Stimulated activated naive CD8-positive, alpha-beta T cell treated with anti-CD3 and anti-CD28 coated beads, Interleukin-15, Interleukin-2, amounts not matched to agents 100 U/mL and 50 U/mL, for 24 hours (primary cell): ENCODE measurements at places on chromosomes 5 and 9.

DNA sequence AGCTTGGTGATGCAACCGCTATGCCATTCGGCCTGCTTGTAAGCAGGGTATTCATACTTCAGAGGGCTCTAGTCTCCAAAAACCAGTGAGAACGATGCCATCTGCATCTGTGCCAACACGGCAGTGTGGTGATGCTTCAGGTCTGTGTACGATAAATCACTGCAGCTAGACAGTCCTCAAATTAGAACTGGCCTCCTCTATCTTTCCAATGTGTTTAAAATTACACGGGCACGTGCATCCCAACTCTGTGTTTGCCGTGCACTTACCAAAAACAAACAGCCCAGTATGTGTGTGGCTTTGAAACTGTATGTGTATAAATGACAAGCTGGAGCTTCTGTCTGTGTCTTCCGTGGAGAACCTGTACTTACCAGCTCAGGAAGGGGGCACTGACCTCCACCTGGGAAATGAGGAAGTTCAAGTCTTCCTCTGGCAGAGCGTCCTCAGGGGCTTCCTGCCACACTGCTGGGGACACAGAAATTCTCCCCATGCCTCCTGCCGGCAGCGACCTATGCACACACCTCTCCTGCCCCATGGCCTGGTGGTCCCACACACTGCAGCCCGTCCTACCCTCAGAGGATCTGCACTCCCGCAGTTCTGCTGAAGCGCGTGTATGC, 12.3 kb downstream of the MED10 start:
- no peak for DNase-seq

- DNase-seq, result no peak
These were observed 43.9 kb downstream of the MAPKAP1 start for GRCh38 chr9:125663127-125663526.

DNA sequence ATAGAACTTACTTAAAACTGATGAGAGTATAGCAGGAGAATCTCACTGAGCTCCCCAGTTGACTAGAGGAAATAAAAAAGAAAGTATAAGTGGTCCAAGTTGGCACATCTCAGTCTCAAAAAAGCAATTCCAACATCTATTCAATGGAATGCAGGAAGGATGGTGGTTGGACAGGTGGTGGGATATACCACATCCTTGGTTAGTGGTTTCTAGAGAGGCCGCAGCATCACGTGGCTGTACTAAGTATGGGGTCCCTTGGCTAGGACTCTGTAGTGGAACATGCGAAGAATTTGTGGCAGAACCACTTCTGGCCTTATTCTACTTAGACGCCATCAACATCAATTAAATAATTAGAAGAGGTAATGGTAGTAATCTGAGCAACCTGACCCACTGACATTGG, 232.4 kb downstream of the SAXO1 start:
- DNase-seq, result no peak

DNA sequence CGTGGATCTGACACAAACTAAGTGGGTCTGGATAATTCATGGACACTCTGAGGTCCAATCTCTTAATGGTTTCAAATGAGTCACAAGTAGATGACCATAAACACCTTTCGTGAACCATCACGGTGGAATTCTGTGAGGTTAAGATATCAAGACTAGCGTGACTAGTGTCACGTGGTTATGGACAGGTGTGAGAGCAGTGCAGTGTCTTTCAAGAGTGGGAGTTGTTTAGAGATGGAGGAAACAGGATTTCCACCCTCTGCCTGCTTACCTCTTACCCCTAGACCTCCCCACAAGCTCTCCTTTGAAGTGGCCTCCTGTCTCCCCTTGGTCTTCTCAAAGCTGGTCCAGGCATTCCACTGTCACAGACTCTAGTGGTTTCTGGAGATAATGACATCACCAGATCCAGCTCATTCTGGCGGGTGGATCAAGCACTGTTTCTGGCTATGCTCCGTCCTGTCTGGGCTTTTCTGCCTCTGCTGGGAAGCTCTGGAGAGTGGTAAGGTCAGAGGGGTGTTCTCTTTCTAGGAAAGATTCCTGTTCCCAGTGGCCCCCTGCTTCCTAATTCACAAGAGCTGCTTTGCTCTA, 20.0 kb upstream of the ZNF782 start:
- DNase-seq, result no peak

- no peak for DNase-seq
These were observed 24.3 kb upstream of the KCNV2 start for GRCh38 chr9:2693056-2693455.

- DNase-seq, result no peak
These were observed 67.4 kb upstream of the HRH2 start for GRCh38 chr5:175590471-175590881.

DNA sequence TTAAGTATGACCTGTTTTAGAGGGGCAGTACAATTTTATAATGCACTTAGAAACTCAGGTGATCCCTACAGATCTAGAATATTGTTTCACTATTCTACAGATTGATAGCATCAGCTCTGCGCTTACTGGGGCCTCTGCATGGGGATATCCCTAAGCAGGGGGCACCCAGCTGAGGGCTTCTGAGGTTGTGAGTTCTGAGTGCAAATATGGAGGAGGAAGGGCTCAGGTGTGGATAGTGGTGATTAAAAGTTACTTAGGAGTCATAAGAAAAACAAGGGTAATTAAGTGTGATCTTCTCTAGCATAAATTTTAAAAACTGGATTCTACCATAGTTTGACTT, 274.4 kb downstream of the EFNA5 start:
- no peak for DNase-seq

DNA sequence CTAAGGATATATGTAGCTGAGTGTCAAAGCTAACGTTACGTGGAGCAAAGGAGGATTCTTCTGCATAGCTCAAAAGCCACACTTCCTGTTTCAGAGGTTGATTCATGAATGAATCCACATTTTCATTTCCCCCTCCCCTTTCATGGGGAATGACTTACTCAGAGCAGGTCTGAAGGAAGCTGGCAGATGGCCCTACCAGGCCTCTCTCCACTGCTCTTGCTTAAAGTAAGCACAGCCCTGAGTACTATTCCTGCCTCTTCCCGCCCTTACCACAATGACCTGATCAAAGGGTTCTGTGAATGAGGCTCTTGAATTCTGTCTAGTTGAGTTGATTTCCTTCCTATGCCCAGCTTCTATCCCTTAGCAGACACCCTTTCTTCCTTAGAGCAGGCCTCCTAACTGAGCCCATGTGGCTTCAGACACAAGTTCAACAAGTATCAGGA, 6.3 kb downstream of the IGIP start:
- no peak for DNase-seq

DNA sequence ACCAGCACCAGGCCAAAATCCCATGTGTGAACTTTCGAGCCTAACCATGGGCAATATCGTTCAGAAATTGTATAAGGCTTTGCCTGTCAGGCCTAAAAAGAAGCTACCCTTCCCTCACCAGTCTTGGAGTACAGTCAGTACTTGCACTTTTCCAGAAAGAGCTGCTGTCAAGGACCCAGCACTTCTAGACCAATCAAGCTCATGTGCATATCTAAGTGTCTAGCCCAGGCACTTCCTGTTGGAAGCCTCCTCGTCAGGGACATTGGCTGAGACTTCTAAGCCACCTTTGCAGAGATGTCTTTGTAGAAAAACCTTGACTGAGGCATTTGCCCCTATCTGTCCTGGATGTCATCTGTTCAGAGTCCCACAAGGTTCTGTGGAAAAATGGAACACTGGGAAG, 1930.5 kb downstream of the EFNA5 start:
- DNase-seq, result no peak

DNA sequence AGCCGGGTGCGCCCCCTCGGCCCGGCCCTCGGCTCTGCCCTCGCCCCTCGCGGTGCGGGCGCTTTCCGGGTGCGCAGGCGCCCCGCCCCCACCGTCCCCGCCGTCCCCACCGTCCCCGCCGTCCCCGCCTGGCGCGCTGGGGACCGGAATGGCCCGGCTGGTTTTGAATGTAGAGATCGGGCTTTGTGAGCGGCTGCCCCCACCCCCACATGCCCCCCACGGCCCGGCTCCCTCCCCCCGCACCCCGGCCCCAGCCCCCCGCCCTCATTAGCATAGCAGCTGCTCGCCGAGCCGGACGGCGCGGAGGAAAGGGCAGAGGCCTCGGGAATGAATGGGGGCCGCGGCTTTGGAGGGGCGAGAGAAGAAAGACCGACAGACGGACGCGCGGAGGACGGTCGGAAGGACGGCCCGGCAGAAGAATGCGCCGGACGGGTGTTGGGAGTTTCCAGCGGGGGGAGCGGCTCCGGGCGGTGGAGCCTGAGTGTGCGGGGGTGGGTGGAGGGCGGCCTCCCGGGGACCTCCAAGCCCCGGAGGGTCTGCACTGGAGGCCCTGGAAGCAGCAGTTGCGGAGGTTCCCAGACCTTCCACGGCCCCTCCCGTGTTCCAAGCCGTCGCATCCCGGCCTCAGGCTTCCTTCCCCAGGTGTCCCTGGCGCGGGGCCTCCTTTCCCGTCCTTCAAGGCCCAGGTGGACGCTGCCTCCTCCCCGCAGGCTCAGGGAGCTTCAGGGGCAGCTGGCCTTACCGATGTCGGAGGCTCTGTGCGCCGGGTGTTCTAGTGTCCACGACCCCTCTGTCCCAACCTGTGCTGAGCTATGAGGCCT, 6.0 kb downstream of the NRARP start:
- DNase-seq, result no peak

GRCh38 chr9:128105538-128106175, 21.9 kb downstream of the PTGES2 start:
- DNase-seq, result no peak

- DNase-seq, result no peak
These were observed 36.7 kb upstream of the TIFAB start for GRCh38 chr5:135488727-135489465.

DNA sequence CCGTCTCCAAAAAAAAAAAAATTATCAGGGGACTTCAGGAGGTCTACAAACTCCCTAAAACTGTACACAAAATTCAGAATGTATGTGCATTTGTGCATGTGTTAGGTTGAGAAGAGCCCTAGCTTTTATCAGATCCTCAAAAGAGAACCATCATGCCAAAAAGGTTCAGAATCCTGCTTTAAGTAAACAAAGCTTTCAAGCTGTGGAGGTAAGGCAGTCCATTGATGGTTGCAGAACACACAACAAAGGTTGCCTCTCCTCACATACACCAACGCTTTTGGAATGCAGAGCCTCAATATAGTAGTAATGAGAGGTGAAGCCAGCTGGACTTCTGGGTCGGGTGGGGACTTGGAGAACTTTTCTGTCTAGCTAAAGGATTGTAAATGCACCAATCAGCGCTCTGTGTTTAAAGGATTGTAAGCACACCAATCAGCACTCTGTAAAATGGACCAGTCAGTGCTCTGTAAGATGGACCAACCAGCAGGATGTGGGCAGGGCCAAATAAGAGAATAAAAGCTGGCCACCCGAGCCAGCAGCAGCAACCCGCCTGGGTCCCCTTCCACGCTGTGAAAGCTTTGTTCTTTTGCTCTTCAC, 57.9 kb upstream of the RNF38 start:
- DNase-seq, result no peak

DNA sequence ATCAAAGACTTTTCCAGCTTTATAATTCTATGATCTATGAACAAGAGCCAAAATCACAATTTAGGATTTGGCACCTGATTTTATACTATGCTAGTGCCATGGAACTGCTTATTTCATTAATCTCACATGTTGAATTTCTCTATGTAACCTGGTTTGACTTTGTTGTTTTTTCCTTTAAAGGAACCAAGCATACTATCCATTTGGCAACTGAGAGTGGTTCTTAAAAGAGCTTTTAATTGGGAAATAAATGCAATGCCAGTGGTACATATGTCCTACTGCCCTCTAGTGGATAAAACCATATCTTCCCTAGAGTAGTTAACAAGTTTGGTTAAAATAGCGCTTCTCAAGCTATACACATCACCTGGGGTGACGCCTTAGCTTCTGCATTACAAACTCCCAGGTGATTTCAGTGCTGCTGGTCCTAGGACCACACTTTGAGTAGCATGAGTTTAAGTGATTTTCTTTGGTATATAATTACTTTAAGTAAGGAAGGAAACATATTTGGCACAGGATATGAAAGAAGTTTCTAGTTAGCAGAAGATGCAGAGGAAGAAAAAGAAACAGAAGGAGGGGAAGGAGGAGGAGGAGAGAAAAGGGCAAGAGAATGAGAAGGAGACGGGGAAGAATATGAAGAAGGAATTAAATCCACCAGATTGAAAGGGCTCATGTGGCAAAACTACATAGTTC, 56.8 kb downstream of the FGF10 start:
- DNase-seq, result no peak

- no peak for DNase-seq
These were observed 10.0 kb downstream of the MARCHF11 start for GRCh38 chr5:16169550-16169949.

- no peak for DNase-seq
These were observed 231.2 kb downstream of the ARRDC3 start for GRCh38 chr5:91151947-91152346.

- DNase-seq, result no peak
These were observed 1.7 kb downstream of the PALM2AKAP2 start for GRCh38 chr9:109781541-109782197.

DNA sequence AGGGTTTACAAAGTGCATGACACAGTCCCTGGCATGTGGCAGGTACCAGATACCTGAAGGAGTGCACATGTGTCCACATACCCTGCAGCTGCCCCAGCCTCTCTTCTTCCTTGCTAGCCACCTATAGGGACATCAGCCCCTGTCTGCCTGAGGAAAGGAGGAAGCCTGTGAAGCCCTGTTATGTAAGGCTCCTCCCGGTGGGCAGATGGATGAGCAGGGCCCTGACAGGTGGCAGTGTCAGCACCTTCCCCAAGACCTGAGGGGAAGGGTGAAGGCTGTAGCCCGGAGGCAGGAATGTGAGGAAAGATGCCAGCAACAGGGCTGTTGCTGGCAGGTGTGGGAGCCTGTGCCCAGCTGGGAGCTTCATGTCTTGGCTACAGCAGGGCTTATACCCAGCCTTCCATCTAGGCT, 21.7 kb downstream of the TCF7 start:
- DNase-seq, result no peak

DNA sequence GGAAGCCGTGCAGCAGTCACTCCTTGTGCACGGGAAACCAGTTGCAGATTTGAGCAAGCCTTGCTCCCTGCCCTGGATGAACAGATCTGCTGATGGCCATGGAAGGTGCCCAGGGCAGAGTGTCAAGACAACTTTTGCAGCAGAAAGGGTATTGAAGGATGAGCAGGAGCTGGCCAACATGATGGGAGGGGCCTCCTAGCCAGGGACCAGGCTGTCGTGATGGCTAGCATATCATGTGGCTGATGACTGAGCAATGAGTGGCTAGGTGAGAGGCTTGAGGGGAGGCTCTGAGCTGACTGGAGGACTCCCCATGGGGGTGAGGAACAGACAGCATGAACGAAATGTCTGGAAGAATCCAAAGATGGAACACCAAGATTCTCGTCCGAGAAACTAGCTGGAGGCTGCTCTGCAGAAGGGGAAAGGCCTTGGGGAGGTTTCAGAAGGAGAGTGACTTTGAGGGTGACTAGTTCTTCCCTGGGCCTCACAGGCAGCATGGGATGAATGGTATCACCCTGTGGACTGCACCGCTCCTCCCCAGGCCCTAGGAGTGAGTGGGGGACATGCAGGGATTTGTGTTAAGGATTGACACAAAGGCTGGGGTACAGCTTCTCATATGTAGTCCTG, 18.5 kb downstream of the PPARGC1B start:
- DNase-seq, result no peak

DNA sequence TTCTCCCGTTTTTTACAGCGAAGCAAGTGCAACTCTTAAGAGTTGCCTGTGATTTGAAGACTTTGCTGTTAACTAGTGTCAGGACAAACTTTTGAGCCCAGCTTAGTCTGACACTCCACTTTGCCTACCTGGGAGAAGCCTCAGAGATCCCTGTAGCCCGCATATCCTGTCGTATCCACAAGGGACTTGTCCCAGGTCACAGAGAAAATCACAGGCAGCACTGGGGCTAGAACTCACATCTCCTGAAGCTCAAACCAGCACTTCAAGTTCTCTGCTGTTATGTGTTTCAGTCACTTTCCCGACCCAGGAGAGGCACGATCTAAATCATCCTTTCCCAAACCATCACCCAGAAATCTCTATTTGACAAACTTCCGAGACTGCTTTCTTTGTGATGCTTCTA, 584.5 kb downstream of the ACTL7B start:
- no peak for DNase-seq
